Naive B cell (primary cell): ENCODE measurements at places on chromosomes 1 and 21.
A peak's percentile ranks its signal among the peaks of the same experiment; 100 is the strongest.

DNA sequence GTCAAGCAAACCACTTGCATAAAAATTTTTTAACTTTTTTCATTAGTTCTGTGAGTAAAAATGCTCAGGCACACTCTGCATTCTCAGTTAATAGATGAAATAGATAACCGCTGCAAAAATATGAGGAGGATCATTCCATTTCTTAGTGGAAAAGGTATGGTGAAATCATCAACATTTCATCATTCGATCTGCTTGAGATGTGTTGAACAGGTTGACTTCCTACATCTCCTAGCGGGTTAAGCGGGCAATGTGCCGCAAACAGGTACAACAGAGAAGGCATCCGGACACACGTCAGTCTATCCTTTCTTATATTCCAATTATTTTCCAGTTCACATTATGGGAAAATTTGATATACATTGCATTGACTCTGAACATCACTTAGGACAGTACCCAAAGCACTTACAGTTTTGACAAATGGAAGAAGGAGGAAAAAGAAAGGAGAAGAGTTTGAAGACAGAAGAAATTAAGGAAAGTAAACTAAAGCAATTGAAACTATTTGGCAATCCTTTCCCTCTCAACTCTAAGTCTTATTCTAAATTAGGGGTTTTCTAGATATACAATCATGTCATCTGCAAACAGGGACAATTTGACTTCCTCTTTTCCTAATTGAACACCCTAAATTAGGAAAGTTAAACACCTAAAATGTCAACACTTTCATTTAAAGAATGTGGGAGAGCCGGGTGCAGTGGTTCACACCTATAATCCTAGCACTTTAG, 33.5 kb downstream of the NIBAN1 start:
- no peak for DNase-seq

DNA sequence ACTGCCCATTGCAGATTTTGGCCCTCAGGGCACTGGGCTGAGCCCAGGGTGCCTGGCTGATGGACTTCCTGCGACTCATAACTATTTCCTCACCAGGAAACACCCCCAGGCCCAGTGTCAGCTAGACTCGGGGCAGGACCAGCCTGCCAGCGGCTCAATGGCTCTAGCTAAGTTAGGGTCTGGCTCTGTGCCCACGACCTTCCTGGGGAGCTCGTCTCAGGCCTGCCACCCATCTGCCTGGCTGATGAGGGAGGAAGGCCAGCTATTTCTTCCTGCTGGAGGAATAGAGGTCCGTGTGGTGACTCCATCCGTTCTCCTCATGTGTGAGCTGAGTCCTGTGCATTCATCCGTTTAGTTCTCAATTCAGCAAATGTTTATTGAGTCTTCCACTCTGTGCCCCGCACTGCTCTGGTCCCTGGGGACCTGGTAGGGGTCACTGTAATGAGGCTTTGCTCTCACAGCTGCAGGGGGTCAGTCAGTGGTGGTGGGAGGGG, 44.5 kb downstream of the KIRREL1 start:
- no peak for DNase-seq

DNA sequence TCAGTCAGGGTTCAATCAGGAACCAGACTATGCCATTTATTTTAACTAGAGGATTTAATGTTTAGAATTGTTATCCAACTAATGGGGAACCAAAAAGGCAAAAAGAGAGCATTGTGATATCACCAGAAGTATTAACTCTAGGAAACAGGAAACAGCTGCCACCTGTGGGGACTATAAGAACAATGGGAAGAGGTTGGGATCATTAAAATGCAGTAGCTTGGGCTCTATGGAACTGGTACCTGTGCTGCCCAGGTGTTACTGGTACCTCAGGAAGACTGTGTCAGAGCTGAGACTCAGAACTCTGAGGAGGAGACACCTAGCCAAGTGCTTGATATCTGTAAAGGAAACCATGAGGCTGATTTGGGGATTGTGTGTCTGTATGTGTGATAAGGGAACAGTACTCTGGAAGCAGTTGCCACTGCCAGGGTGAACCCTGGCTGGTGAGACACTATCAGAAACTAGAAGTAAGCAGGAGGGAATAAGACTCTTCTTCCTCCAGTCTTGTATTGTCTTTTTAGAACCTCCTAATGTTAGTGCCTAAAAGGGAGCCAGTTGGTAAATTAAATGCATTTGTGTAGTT, 49.4 kb downstream of the MAN1A2 start:
- no peak for DNase-seq

- DNase-seq: no peak
These were observed 18.6 kb upstream of the CEP350 start for GRCh38 chr1:179935909-179936496.

- no peak for DNase-seq
These were observed 838 bp upstream of the GRIK3 start for GRCh38 chr1:37035014-37035691.

- no peak for DNase-seq
These were observed 2.7 kb downstream of the CDC14A start for GRCh38 chr1:100354971-100355394.

DNA sequence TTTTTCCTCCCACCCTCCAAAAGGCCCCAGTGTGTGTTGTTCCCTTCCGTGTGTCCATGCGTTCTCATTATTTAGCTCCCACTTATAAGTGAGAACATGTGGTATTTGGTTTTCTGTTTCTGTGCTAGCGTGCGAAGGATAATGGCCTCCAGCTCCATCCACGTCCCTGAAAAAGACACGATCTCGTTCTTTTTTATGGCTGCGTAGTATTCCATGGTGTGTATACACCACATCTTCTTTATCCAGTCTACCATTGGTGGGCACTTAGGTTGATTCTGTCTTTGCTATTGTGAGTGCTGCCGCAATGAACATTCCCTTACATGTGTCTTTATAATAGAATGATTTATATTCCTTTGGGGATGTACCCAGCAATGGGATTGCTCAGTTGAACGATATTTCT, 177.8 kb downstream of the ETS2 start:
- DNase-seq: no peak

GRCh38 chr1:164561007-164561406, 2.0 kb downstream of the PBX1 start:
- no peak for DNase-seq

DNA sequence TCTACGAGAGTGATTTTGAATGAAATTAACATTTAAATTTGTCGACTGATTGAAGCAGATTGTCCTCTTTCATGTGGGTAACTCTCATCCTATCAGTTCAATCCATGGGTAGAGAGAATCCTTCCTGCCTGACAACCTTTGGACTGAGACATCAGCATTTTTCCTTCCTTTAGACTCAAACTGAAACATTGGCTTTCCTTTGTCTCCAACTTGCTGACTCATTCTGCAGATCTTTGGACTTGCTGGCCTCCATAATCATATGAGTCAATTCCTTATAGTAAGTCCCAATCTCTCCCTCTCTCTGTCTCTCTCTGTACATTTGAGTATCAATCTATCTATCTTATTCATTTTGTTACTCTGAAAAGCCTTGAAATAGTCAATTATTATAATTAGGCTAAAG, 416.7 kb downstream of the LRRIQ3 start:
- no peak for DNase-seq

GRCh38 chr1:24481101-24481500, 21.5 kb upstream of the RCAN3 start:
- DNase-seq: peak; percentile 55

- DNase-seq: no peak
These were observed 18.0 kb downstream of the CD244 start for GRCh38 chr1:160844447-160845232.

DNA sequence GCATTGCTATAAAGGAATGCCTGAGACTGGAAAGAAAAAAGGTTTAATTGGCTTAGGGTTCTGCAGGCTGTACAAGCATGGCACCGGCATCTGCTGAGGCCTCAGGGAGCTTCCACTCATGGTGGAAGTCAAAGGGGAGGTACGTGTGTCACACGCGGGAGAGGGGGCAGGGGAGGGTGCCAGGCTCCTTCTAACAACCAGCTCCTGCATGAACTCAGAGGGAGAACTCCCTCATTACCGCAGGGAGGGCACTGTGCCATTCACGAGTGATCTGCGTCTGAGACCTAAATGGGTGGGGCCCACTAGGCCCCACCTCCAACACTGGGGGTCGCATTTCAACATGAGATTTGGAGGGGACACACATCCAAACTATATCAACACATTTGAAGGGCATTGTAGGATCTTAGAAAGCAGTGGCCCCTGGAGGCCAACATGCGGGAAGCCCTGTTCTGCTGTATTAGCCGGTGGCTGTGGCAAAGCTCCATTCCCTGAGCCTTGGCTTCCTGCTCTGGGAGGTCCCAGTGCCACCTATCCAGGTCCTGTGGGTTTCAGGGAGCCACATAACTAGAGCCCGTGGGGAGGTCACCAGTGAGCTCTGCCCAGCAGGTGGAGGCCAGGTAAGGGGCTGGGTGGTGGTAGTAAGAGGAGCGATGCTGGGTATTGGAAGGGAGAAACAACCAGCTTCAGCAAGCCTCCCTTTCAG, 10.0 kb downstream of the WNT3A start:
- no peak for DNase-seq

DNA sequence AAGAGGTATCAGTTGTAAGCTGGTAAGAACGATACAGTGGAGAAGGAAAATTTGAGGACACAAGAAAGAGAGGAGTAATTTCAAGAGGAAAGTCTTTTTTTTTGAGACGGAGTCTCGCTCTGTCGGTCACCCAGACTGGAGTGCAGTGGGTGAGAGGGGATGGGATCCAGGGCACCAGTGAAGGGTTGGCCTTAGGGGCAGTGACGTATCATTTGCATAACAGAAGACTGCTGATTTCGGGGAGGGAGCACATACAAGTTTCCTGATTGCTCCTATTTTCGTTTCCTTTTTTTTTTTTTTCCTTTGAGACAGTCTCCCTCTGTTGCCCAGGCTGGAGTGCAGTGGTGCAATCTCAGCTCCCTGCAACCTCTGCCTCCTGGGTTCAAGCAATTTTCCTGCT, 4.2 kb downstream of the S100A13 start:
- no peak for DNase-seq

DNA sequence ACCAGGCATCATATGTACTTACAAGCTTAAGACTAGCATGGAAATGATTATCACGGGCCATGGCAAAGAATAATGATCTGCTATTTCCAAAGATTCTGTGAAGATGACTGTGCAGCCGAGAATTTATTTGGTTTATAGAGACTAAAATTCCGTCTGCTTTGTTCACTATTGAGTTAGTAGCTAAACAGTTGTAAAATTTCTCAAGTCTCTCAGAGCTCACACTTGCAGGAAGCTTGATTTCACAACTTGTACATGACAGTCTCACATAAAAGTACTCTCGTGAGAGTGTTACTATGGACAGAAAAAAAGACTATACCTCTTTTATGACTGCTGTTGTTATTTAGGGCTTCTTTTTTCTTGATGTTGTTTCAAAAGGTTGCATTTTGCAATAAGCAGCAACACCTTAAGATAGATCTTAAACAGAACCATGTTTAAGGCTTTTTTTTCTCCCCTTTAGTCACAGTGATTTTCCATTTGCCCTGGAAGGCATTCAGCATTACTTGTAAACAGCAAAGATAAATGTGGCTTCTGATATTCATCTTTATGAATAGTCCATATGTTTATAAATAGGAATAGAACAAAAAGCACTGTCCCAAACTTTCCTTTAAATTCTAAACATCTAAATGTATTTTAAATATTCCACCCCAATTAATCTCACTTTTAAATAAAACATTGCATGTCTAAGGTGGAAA, 24.8 kb downstream of the ST6GALNAC5 start:
- DNase-seq: no peak

DNA sequence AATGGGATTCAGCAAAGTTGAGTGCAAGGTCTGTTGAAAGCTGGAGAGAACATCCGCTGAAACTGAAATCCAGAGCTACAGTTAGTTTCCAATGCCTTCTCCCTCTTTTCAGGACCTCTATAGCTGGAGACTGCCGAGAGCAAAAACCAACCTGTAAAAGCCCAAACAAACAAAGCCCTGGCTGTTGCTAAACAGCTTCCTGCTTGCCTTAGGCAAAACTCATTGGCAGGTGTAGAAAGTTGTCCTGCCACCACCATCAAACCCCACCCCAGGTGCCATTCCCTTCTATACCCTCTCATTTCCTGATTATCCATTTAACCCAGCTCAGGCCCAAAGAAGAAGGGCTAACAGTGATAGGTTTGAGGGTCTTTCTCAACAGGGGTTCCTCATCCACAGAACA, 24.7 kb downstream of the SCYL3 start:
- DNase-seq: no peak

DNA sequence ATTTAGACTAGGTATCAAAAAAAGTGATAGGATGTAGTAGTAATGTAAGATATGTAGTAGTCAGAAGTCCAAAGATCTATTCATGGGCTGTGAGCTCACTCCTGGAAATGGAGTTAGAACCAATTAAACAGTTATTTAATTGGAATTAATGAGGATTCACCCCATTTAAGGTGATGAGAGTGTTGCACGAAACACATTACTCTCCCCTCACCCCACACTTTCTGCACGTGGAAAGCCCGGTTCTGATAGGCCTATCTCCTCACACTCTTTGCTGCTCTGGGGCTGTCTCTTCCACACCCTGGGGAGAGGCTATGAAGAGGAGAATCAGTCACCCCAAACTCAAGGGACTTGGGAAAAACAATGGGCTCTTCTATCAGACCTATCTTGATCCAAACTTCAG, 126.4 kb downstream of the HMGB4 start:
- no peak for DNase-seq

GRCh38 chr1:165169028-165169427, 187.5 kb downstream of the LMX1A start:
- DNase-seq: no peak

DNA sequence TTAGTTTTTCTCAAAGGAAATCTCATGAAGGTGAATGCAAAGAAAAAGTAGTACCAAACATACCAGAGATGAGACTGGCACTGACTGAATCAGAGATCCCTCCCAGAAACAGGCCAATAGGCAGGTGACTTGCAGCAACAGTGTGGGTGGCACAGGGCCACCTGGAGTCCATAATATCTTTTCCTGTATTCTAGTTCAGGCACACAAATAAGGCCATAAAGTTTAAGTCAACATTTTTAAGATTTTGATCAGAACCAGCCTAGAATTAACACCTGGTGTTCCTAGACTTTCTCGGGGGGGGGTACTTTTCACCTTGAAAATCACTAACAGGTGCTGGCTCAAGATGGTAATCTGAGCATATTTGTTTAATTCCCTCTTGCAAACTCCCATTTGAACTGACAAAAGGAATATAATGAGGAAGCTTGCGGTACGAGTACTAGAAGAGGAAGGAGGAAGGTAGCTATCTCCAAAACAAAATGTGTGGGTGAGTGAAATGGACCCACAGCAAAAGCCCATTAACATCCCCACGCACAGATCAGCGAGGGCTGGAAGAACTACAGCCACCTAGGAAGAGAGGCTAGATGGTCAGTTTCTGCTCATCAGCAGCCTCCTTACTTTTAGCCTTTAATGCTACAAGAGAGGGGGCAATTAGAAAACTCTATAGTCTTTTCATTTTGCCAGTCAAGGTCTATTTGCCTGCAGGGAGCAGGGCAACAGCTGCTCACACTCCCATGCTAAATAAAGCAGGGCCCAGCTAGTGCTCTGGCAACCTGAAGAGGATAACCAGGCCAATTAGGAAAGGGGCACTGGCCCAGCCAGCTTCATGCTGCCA, 18.9 kb downstream of the SDE2 start:
- no peak for DNase-seq

GRCh38 chr21:37064841-37065240, 8.0 kb downstream of the PIGP start:
- DNase-seq: no peak

- DNase-seq: no peak
These were observed 2.0 kb downstream of the COL24A1 start for GRCh38 chr1:86154571-86155050.
